ENCODE measurements at places on chromosomes 3 and 15.
A peak's percentile ranks its signal among the peaks of the same experiment; 100 is the strongest.

GRCh38 chr3:87873136-87873535 lies 185.7 kb downstream of the CGGBP1 start:
- DNase-seq: no peak

DNA sequence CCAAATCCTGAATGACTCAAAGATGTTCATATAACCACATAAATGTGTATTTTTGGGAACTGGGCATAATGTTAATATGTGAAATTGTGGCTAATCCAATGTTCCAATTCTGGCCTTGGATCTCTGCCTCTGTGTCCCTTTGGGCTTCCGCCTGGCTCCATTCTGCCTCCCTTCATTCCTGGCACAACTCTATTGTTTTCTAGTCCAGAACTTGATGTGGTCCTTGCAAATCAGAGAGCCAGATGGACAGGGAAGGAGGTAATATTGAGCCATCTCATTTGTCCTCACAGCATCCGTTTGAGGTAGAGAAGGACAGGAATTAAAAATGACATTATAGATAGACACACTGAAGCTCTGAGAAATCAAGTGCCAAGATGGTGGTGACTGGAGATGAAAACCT lies 355.7 kb upstream of the TBL1XR1 start:
- no peak for DNase-seq

DNA sequence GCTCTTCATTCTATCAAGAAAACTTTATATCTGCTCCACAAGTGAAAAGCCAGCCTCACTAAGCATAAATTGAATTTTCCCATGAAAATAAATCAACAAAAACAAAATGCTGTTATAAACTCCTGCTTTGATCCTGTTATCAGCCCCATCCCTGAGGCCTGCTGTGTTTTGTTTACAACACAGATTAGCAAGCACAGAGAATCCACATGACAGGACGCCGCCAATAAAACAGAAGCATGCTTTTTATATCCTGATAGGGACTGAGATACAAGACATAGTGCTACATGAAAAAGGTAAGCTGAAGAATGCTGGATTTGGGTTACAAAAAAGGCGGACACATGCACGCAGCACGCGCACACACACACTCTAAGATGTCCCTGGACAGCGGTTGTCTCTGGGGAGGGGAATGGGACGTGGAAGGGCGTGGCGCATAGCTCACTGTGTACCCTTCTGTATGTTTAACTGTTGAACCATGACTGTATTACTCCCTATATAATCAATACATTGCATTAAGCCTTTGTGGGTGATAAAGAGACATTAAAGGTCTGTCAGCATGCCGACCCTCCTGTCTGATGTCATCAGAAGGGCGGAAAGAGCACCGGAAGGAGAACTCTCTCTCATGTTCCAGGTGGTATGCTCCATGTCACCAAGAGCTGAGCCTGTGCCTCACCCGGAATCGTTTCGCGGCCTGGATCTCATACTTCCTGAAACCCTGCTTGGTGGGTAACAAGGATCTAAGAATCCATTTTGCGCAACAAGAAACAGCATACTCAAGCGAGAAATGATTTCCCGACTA lies 93.9 kb downstream of the IQSEC1 start:
- no peak for DNase-seq

DNA sequence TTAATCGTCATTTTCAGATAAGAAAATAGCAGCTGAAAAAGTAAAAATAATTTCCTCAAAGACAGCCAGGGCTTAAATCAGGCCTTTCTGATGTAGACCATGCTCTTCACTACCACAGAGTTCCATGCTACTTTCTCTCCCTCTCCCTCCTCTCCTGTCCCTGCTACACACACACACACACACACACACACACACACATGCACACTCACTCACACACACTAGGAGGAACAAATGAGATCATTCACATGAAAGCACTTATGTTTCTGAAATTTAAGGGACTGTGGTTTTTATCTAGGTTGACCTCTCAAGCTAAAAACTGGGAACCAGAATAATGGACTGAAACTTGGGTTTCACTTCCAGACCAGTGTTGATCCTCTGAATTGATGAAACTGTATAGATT lies 4.1 kb upstream of the PSMA4 start:
- DNase-seq: no peak

- DNase-seq: no peak
Observed at GRCh38 chr3:87164245-87164644, 62.9 kb upstream of the CHMP2B start.

GRCh38 chr3:52904552-52904951 lies 7.2 kb upstream of the STIMATE start:
- no peak for DNase-seq

GRCh38 chr3:96806341-96806740 lies 8.1 kb upstream of the EPHA6 start:
- DNase-seq: no peak

- no peak for DNase-seq
Observed at GRCh38 chr3:184308744-184309143, 5.7 kb upstream of the EIF4G1 start.

DNA sequence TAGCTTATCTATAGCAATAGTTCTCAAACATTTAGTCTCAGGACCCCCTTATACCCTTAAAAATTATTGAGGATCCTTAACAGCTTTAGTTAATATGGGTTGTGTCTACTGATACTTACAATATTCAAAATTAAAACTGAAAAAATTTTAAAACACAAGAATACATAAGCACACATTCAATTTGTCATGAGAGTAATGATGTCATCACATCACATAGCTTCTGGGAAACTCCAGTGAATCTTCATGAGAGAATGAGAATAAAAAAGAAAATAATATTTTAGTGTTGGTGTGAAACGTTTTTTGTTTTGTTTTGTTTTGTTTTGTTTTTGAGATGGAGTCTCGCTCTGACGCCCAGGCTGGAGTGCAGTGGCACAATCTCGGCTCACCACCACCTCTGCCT lies 25.2 kb upstream of the ACP3 start:
- DNase-seq: no peak

GRCh38 chr3:176513604-176514003 lies 683.7 kb downstream of the TBL1XR1 start:
- peak; percentile 18 for DNase-seq

DNA sequence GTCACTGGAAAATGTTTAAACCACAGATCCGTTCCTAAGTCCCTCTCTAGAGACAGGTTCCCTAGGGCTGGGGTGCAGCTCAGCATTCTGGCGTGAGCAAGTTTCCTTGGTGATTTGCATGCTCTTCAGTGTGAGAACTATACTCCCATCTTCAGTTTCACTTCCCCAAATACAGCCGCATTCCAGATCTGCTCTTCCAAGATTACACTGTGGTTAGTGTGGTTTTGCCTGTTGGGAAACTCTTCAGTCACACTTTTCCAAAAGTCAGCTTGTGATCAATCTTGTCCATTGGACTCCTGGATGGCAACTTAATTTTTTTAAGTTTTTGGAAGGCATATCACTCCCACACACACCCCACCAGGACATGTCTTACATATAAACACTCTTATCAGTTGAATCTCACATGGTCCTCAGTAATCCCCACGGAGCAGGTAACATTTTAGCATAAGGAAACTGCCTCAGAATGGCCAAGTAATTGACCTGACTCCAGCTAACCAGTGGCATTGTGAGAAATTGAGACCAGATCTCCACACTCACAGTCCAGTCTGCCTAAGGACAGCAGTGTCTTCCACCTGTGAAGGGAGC lies 33.5 kb upstream of the PTPN23 start:
- DNase-seq: peak; percentile 73

- no peak for DNase-seq
Observed at GRCh38 chr15:51223771-51224229, 114.6 kb downstream of the CYP19A1 start.

GRCh38 chr3:129644836-129645235 lies 38.4 kb upstream of the PLXND1 start:
- DNase-seq: no peak

GRCh38 chr15:57345584-57345983 lies 30.7 kb upstream of the CGNL1 start:
- no peak for DNase-seq

DNA sequence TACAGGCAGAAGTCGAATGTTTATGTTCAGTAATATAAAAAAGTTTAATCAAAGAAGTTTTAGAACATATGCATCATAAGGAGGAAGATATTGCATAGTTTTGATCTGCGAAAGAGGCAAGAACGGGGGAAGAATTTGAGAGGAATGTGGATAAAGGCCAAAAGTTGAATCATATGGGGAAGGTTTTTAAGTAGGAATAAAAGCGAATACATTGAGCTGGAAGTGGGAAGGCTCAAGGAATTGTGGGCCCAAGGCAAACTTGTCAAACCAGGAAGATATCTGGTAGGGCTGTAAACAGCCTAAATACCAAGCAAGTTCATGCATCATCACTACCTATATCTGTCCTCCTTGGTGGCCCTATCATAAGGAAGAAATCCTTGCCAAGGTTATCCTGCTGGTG lies 186.9 kb downstream of the MAGI1 start:
- no peak for DNase-seq

DNA sequence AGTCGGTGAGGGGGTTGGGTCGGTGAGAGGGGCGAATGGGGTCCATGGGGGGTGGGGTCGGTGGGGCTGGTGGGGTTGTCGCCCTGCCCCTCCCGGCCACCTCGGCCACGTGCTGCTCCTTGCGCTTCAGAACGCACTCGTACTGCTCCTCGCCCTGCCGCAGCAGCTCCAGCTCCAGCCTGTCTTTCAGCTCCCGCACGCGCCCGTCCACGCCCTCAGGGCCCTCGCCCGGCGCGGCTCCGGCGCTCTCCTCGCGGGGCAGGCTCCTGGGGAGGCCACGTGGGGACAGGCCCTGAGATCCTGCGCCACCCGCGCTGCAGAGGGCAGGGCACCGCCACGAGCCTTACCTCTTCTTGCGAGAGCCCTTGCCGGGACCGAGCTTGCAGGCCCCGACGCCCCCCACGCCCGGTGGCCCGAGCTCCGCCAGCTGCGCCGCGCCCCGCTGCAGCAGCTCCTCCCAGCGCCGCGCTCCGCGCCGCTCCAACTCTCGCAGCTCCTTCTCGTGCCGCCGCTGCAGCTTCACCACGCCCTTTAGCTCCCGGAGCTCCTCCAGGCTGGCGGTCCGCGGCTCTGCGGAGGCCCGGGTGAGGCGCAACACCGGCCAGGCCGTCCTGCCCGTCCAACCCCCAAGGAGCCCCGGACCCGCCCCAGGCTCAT lies 8.2 kb upstream of the ANKRD63 start:
- no peak for DNase-seq
